ENCODE measurements at places on chromosomes 12 and 14. TPM values are rescaled to one million over a fixed set of nuclear protein-coding genes. Genes with fewer than 3 reads are reported as not detected.

The SLC7A8 gene
- total RNA-seq = 19.7 TPM

The ART4 gene
- 0.27 TPM for total RNA-seq

The ABCC9 gene
- 35.7 TPM for total RNA-seq

The LRTM2 gene
- not detected for total RNA-seq

The FOXN4 gene
- 0.41 TPM for total RNA-seq

The MIP gene
- not detected for total RNA-seq

The MYF6 gene
- total RNA-seq = not detected

The CALM1 gene
- 827 TPM for total RNA-seq

The RTN1 gene
- 25.7 TPM for total RNA-seq

DNA sequence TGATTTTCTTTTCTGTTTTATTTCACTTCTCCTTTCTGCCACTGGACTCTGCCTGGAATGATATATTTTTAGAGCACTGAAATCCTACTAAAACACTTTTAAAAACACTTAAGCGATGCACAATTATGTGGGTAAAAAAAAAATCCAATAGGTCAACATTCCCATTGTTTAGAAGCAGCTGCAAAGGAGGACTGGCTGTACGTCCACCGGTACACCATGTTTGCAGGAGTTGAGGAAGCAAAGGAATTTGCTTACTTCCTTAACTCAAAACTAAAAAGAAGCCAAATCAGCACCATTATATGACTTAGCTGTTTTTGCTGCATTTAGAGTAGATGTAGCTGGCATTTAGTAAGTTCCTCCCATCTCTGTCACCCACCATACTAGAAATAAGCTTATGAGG is 186.8 kb upstream of the TMTC1 start:
- no peak for DNase-seq

- no peak for DNase-seq
These were observed 154.3 kb upstream of the CCND2 start for GRCh38 chr12:4119157-4119761.

DNA sequence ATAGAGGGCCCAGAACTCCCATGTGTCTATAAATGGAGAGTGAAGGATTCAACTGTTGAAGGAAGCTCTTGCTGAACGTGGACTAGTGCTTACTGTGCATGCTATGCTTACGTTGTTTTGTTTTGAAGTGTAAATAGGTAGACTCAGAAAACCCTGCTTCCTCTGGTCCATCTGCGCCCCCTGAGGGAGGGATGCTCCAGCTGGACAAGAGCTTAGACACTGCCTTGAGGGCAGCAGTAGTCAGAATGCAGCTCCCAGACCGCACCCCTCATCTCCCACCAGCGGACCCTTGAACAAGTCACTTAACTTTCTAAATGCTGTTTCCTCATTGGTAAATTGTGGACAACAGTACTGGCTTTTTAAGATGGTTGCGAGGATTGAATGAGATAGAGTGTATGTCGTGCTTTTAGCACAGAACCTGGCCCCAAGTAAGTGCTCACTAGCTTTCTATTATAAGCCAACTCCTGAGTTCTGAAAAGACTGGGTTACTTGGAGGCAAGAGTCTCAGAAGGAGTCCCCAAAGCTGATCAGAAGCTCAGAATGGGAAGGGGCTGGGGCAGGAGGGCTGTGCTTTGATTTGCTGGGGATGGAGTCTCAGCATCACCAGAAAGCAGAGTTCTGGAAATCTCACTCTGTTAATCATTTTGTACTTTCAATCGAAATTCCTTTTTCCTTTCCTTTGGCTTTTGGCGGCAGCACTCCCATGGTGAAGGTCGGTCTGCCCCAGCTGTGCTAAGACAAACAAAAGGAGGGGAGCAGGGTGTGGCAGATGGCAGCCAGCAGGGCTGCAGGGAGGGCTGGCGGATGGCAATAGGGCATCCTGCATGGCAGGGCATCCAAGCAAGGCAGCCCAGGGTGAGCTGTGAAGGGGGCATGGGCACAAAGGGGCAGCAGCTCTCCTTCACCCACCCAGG is 15.6 kb downstream of the AGAP2 start:
- no peak for DNase-seq

DNA sequence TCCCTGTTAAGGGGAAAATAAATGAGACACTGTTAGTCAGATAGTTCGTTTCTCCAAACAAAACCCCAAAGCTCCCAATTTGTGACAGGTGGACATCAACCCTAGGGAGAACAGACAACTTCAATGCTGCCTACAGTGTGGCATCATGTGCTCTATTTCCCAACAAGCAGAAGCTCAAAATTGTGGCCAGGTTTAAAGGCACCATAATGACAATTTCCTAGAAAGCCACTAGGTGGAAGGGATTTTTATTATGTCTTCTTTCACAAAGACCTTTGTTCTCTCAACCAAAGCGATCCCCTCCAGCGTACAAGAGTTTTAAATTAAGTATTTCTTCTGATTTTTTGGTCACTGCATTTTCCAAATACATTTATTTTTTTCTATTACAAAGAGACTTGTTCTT is 88.0 kb upstream of the MBIP start:
- no peak for DNase-seq

- DNase-seq = no peak
These were observed 671.2 kb downstream of the LRFN5 start for GRCh38 chr14:42277840-42278239.

DNA sequence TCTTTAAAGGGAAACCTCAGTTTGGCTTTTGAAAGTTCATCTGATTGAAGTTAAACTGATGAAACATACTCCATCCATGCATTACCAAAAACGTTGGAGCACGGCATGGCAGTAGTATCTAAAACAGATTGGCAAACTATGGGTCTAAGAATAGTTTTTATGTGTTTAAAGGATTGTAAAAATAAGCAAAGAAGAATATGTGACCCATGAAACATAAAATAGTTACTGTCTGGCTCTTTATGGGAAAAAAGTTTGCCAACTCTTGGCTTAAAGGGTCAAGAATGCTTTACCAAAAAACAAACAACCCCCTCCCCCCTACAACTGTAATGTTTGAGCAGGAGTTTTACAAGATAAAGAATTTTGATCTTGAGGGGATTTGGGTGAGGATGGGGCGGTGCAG is 32.6 kb downstream of the TRAF3 start:
- no peak for DNase-seq

DNA sequence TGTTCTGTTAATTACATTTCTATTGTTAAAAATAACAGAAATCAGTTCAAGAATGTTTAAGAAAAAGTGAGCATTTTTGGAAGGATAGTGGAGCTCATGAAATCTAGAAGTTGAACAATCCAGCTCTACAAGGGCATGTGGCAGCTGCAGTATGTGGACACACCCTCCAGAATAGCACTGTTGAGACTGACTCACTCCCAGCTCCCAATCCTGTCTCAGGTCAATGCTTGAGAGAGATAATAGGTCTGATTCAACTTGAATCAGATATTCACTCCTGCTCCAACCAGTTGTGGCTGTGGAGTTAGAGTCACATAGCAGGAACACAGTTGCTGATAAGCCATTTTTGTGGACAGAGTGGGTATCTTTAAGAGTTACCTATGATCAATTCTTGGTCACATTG is 113.0 kb upstream of the NTF3 start:
- no peak for DNase-seq

DNA sequence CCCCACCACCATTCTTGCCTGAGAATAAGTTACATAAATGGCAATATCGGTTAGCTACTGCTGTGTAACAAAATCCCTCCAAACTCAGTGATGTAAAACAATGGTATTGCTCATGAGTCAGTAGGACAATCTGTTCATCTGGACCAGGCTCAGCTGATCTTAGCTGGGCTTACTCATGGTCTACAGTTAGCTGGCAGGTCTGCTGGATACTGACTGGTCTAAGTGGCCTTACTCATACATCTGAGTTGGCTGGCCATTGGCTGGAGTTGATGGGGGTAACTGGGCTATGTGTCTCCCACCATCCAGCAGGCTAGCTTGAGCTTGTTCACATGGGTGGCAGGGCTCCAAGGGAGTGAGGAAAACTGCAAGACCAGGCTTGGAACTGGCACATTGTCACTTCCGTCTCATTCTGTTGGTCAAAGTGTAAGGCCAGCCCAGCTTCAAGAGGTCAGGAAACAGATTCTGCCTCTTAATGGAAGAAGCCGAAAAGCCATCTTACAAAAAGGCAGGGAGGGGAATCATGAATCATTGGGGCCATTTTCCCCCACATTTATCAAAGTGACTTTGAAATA is 56.7 kb upstream of the CHGA start:
- DNase-seq = no peak

DNA sequence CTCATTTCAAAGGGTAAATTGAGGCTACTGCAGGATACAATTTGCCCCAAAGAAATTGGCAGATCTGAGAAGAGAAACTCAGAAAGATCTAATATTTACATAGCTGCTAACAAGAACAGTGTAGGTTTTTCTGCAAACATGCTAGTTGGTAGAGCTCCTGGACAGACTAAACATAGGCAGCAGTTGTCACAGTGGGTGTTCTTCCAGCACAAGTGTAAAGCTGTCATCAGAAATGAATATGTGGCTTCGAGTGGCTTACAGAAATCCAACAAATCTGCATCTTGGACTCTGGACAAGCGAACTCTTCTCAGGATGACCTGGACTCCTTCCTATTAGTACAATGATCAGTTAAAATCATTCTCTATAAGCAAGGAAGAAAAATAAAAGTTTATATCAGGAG is 5.9 kb downstream of the CBX5 start:
- no peak for DNase-seq

DNA sequence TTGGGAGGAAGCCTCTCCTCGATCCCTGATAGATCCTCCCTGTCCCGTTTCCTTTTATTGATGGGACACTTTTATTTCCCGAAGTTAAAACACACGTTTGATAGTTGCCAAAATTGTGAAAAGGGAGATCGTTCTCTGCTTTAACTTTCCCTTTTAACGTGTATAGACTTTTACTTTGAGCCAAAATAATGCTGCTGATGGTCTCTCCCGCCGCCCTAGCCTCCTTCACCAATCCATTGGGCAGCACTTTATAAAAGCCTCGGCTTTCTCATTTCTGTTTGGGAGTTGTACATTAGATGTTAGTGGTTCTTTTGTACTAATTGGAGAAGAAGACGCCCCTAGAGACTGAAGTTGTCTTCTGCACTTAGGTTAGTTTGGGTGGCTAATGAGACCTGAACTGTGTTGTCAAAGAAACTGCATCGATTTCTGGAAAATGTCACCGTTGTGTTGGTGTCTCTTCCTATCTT is 1.4 kb downstream of the TMTC2 start:
- no peak for DNase-seq

GRCh38 chr14:100503251-100503650 is 84.0 kb downstream of the BEGAIN start:
- no peak for DNase-seq

- no peak for DNase-seq
These were observed 88.4 kb downstream of the C12orf75 start for GRCh38 chr12:105418821-105419291.

GRCh38 chr12:113498490-113498889 is 26.8 kb upstream of the LHX5 start:
- no peak for DNase-seq

DNA sequence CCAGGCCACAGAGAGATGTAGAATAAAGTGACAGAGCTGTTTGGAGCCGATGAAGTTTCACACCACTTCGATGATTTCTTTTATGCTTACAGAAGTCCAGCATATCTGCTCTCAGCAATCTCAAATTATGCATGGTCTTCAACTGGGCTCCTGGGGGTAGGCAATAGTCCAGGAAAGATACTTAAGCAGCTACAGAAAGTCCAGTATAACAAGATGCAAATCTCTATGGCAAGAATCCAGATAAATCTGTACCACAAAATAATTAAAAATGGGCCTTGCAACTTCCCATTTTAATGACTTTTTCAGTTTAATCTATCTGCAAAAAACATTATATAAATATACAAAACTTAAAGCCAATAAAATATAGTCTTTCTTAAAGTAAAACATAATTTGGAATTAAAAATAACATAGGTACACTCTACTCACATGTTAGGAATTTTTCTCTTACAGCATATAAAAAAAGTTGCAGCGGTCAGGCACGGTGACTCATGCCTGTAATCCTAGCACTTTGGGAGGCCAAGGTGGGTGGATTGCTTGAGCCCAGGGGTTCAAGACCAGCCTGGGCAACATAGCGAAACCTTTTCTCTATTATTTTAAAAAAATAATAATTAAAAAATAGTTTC is 20.5 kb upstream of the RAD51AP1 start:
- DNase-seq = no peak

DNA sequence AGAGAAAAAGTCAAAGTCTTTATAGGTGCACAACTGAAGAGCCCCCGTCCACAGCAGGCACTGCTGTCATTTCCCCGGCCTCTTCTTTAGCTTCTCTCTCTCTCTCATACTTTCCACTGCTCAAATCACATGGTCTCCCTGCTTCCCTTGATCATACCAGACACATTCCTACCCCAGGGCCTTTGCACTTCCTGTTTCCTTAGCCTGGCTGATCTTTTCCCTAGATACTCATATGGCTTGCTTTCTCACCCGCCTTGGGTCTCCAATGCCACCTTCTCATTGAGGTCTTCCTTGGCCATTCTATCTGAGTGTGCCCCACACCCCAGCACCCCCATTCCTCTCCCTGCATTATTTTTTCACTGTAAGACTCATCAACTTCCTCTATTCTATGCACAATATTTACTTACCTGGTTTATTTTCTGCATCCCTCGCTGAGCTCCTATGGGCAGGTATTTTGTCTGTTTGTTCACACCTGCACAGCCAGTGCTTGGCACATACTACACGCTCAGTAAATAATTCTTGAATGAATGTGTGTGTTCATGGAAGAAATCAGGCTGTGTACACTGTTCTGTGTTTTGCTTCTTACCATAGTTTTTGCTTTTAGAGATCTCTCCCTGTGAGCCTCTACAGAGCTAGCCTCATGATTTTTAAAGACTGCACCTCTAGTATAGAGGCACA is 31.9 kb downstream of the SERPINA1 start:
- no peak for DNase-seq

DNA sequence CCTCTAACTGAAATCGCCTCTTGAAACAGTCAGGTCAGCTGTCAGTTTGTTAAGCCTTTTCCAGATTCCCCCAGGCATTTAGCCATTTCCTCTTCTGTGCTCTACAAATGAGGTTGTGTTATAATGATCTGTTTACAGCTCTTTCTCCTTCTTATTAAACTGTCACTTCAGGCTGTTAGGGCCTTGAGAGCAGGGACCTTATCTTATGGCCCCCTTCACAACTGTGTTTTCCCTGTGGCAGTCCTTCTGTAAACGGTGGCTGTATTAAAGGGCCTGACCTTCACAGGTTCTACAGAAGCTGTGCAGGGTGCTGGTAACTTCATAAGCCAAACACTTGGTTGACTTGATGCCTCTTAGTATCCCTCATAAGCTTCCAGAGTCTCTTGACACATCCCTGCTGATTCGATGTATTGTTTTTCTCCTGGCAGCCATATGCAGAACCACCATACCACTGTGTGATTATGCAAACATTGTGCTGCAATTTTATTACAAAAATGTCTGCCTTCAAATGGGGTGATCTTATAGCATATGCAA is 104.7 kb downstream of the PLEKHA5 start:
- DNase-seq = no peak

DNA sequence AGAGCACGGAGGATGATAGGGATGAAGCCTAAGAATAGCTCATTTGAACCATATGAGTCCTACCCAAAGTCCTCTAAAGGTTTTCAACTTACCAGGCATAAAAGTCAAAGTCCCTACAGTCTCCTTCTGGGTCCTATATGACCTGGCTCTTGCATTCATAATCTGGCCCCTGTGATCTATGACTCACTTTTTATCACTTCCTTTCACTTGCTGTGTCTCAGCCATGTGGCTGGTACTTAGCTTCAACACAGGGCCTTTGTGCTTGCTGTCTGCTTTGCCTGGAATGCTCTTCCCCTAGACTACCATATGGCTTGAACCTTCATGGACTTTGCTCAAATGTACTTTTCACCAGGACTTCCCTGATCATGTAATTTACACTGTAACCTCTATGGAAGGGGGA is 137.6 kb upstream of the TMTC1 start:
- no peak for DNase-seq

- no peak for DNase-seq
These were observed 624.8 kb upstream of the NOVA1 start for GRCh38 chr14:27222671-27223070.

All from sigmoid colon (tissue), 7 donors.